ENCODE measurements at places on chromosomes 12 and 14.

GRCh38 chr12:11823043-11823442 is 173.6 kb downstream of the ETV6 start:
- no peak for DNase-seq

- peak; percentile 65 for DNase-seq
These were observed 118.5 kb downstream of the TTC7B start for GRCh38 chr14:90697577-90698206.

DNA sequence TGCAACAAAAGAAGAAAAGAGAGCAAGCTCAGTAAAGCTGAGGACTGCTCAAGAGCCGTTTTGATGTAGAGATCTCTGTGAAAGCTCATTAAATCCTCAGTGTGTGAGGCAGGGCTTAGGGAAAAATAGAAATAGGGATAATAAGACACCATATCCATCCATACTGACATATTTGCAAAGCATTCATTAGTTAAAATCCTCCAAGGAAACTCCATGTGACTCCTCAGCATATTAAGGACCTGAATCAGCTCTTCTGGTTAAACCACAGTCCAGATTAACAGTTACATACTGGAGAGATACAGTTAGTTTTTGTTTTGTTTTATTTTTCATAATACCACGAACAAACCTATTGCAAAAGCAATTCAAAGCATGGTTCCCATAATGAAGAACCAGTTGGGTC is 288.2 kb downstream of the PAWR start:
- no peak for DNase-seq

- DNase-seq: no peak
These were observed 15.9 kb upstream of the LRRK2 start for GRCh38 chr12:40208707-40209446.

DNA sequence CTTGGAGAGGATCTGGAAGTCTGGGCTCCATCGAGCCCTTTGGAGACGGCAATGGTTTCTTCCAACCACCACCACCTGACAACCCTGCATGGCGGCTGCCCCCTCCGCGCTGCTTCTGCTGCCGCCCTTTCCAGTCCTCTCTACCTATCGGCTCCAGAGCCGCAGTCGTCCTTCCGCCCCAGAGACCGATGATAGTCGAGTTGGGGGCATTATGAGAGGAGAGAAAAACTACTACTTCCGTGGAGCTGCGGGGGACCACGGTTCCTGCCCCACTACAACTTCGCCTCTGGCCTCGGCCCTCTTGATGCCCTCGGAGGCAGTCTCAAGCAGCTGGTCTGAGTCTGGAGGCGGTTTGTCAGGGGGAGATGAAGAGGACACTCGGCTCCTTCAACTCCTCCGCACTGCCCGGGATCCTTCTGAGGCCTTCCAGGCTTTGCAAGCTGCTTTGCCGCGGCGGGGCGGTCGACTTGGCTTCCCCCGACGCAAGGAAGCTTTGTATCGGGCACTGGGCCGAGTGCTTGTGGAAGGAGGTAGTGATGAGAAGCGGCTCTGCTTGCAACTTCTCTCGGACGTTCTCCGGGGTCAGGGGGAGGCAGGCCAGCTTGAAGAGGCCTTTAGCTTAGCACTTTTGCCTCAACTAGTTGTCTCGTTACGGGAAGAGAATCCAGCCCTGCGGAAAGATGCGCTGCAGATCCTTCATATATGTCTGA is 499 bp downstream of the TOGARAM1 start:
- DNase-seq: no peak

- DNase-seq: no peak
These were observed 125.2 kb downstream of the ALX1 start for GRCh38 chr12:85405262-85405661.

- no peak for DNase-seq
These were observed 230.8 kb upstream of the NAV3 start for GRCh38 chr12:77599782-77600467.

GRCh38 chr14:42909659-42910058 is 1303.0 kb downstream of the LRFN5 start:
- DNase-seq: no peak

DNA sequence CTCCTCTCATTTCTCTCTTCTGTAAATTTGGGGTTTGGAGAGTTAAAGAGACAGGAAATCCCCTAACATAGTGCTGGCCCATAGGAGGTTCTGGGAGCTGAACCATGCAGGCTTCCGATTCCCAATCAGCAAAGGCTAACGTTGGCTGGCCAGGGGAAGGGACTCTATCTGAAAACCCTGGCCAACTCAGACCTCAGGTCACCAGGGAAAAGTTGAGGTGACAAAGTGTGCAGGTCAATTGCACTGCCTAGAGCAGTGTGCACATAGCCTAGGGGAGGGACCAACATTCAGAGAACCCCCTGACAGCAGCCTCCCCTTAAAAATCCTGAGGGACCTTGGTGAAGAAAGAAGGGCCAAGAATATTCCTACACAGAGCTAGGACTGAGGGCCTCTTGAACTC is 38.9 kb downstream of the TTC7B start:
- no peak for DNase-seq

- DNase-seq: no peak
These were observed 27.9 kb downstream of the FAR2 start for GRCh38 chr12:29176941-29177340.

DNA sequence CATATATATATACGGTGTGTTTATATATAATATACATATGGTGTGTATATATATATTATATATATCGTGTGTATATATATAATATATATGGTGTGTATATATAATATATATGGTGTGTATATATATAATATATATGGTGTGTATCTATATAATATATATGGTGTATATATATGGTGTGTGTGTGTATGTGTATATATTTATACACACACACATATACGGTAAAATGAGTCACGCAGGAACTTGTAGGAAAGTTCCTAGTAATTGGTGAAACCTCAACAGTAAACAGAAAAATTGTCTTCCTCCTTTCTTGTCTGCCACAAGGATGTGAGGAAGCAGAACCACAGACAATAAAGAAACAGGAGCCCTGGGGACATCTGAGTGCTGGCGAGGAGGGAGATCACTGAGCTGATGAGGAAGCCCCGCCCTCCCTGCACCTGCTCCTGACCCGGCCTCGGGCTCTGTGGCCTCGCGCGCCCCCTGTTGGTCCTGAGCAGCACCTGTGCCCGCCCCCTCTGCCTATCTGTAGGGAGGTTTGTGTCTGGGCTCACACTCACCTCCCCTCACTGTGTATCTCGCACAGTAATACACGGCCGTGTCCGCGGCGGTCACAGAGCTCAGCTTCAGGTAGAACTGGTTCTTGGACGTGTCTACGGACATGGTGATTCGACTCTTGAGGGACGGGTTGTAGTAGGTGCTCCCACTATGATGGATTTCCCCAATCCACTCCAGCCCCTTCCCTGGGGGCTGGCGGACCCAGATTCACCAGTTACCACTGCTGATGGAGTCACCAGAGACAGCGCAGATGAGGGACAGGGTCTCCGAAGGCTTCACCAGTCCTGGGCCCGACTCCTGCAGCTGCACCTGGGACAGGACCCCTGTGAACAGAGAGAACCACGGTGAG is 1079.4 kb downstream of the TMEM121 start:
- DNase-seq: no peak

DNA sequence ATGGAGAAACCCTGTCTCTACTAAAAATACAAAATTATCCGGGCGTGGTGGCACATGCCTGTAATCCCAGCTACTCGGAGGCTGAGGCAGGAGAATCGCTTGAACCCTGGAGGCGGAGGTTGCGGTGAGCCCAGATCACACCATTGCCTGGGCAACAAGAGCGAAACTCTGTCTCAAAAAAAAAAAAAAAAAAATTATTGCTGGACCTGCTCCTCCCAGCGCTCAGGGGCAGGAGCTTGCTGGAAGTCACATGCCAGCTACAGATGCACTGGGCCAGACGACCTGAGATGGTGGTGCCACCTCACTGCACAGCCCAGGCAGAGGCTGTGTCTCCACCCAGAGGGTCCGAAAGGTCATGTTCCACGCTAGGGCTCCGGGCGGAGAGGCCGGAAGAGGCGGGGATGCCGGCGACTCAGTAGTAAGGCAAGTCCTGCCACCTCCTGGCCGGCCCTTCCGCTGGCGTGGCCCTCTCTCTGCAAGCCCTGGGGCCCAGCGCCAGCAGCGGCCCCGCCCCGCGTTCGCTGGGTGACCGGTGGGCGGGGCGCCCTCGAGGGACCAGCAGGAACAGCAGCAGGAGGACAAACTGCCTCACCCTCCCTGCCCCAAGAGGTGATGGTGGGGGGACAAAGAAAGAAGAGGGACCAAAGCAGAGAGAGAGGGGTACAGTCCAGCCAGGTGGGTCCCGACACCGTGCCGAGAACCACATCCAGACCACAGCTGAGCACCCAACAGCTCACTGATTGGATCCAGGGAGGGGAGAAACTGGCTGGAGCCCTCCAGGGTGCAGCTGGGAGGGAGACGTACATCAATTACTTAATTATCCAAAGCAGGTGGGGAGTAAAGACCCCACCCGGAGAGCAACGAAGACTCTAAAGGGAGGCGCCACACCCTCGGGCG is 3.6 kb upstream of the RHOF start:
- peak; percentile 86 for DNase-seq

DNA sequence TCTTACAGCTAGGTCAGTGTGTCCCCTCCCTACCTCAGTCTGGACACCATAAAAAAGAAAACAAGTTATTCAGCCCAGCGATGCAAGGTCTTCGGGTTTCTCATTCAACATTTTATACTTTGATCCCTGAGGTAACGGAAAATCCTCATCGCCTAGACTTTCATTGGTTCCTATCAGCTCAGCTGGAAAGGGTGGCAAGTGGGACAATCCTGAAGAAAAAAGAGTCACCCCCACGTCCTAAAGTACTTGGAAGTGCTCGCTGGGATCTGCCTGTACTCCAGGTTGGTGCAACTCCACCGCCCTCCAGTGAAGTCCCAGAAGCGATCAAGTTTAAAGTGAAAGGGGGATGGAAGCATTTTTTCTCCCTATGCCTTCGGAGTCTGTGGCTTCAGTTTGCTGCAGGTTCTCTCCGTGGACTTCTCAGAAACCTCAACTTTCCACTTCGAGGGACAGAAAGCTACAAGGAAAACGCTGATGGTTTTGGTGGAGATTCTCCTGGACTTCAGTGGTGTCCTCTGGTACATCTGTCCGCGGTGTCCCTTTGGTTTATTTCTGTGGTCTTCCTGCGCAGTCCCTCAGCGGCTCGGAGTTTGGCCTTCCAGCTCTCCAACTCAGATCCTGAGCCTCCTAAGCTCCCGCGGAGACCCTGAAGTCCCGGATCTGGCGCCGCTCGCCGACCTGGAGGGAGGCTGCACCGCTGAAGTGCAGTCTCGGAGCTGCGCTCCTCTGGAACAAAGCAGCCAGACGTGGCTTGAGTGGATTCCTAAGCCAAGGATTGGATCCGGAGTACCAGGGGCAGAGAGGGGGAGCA is 1.8 kb upstream of the LRFN5 start:
- DNase-seq: peak; percentile 28

DNA sequence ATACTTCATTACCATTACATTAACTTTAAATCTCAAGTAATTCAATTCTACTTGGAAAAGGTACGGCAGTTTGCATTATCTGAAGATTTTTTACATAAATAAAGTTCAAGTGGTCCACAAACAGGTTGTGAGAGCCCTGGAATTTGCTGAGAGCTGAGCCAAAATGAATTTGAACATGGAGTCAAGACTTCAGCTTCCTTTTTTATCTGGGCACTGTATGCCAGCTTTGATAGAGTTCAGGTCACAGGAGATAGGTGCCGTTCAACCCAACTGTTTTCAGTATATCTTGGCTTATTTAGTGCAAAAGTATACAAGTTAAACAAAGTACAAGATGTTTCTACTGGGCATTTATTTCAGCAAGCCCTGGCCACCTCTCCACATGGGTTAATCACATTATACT is 28.8 kb downstream of the HNRNPC start:
- no peak for DNase-seq

DNA sequence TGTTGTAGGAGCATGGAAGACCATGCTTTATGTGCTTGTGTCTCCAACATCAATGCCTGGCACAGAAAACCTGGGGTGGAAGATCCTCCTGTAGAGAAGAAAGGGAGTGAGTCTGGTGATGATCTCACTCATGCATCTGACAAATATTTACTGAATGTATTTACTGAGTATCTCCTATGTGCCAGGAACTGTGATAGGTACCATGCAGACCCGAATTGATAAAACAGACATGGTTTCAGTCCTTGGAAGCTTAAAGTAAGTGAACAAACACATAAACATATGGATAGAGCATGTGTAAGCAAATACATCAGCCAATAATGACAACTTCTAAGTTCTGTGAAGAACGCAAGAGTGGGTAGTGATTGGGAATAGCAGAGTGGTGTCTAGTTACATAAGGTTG is 117.0 kb upstream of the CCDC198 start:
- DNase-seq: no peak

DNA sequence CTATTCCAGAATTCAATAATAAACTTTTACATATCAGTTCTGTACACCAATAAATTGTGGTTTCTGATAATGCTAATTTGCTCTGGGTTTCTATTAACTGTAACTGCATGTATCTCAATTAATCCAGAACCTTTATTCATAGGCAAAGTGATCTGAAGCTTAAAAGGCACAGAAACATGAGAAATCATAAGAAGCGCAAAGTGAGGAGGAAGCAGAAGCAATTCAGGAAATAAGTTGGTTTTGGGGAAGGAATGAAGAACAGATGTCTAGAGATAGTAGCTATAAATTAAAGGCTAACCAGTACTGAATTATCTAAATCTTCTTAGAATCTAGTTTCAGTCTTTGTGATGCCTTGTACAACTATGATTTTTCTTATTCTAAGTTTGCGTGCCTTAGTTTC is 24.6 kb downstream of the KERA start:
- no peak for DNase-seq

DNA sequence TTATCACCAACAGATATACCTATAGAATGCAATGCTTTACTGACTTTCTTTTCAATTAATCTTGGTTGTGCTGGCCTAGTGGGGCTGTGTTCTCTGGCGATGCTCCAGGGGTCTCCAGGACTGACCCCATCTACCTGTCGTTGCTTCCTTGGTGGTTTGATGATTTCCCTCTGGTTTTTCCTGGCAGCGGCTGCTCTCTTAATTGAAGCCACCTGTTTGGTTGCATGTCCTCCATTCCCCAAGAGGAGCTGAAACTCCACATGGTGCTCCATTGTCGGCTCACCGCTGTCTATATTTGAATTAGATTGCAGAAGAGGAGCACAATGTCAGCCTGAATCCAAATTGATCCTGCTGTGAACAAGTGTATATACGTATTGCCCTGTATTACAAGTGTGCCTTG is 7.1 kb upstream of the IFNG-AS1 start:
- no peak for DNase-seq

DNA sequence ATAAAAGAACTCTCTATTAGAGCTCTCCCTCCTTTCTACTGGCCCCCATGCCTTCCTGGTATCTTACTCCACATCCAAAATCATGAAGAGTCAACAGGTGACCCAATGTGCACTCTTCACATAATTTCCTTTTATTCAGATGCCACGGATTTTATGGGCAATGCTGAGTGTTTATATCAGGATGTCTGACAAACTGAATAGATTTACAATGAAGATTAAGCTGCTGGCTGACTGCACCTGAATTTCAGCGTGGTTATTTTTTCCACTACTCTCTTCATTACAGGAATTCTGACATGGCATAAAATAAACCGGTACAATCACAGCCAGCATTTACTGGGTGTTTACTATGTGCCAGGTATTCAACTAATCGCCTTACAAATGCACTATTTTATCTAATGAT is 29.4 kb upstream of the CERS5 start:
- DNase-seq: no peak

GRCh38 chr14:83974647-83975163 is 1555.2 kb upstream of the FLRT2 start:
- no peak for DNase-seq

GRCh38 chr14:101501858-101502615 is 59.3 kb upstream of the DIO3 start:
- DNase-seq: no peak

GRCh38 chr14:104637546-104638003 is 33.0 kb upstream of the TMEM179 start:
- no peak for DNase-seq

- DNase-seq: no peak
These were observed 128.5 kb upstream of the DCN start for GRCh38 chr12:91311081-91311480.
